ENCODE measurements at places on chromosomes 11 and 22. TPM values are rescaled to one million over a fixed set of nuclear protein-coding genes. Genes with fewer than 3 reads are reported as not detected.

Gene NNMT
- 597 TPM for total RNA-seq

Gene F2
- not detected for total RNA-seq

Gene SYT9
- total RNA-seq: 0.26 TPM

Gene CYTH4
- 68.7 TPM for total RNA-seq

Gene CEND1
- not detected for total RNA-seq

Gene APLNR
- 27.7 TPM for total RNA-seq

Gene SAAL1
- 9.3 TPM for total RNA-seq

Gene HTR3B
- total RNA-seq: not detected

Gene OR5B21
- total RNA-seq: not detected

Gene OR5T3
- total RNA-seq: not detected

Gene LIN7C
- total RNA-seq: 35.5 TPM

Gene MFNG
- total RNA-seq: 22.8 TPM

Gene BDNF
- total RNA-seq: 6.2 TPM

Gene THY1
- total RNA-seq: 80.9 TPM

Gene CHRM4
- 0.29 TPM for total RNA-seq

Gene OR6A2
- total RNA-seq: 0.26 TPM

Gene C11orf42
- total RNA-seq: not detected

Gene CNTN5
- 0.96 TPM for total RNA-seq

Gene ALG12
- total RNA-seq: 18.7 TPM

Gene MS4A15
- total RNA-seq: not detected

Gene NXPE1
- not detected for total RNA-seq

Gene TSSK2
- total RNA-seq: not detected

Gene SCGB1C1
- total RNA-seq: not detected

Gene GUCY1A2
- total RNA-seq: 7.5 TPM

Gene RFPL3
- total RNA-seq: not detected

Gene CELSR1
- 2.3 TPM for total RNA-seq

Gene NAALAD2
- 4.4 TPM for total RNA-seq

Gene CLMP
- total RNA-seq: 70.9 TPM

Gene FIBIN
- total RNA-seq: 169 TPM

Gene FERMT3
- total RNA-seq: 42.6 TPM

Gene CCDC34
- total RNA-seq: 1.4 TPM

Gene DEUP1
- total RNA-seq: not detected

Gene RHOD
- total RNA-seq: 20.1 TPM

Gene OR4A16
- not detected for total RNA-seq

Gene POU2AF1
- total RNA-seq: 0.45 TPM

Gene SSTR3
- total RNA-seq: not detected

Gene HBG1
- not detected for total RNA-seq

Gene OR5L2
- not detected for total RNA-seq

Gene SEC14L2
- 14.7 TPM for total RNA-seq

Data from aorta (tissue), 5 donors.